ENCODE measurements at places on chromosomes 7 and 10.

DNA sequence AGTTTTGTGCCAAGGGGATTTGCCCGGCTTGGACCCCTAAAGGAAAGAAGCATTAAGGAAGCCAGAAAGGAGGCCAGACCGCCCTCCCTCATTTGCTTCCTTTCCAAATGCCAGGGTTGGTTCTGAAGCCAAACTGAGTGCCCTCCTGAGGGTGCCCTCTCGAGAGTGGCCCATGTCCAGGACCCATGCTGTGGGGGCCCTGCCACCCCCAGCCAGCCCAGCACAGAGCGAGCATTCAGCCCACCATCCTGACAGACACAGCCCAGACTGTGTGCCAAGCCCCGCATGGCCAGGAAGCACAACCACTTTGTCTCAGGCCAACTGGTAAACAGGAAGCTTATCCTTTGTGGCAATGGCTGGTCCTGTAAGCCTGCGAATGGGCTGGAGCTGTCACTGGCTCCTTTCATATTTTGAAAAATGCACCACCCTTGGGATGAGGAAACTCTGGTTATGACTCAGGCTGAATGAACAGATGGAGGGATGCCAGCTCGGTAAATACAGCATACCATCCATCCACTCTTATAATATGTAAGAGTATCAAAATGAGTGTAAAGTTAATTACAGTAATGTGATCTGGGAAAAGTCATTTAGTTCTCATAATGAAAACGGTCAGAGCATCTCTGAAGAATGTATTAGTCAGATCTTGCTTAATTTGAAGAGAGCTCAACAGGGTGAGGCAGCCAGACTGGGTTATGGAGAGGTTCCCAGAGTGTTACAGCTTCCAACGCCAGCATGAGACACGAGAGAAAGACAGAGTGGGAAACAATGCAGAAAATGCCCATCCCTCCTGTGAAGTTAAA, 65.0 kb downstream of the STK17A start:
- DNase-seq = no peak

GRCh38 chr10:99872367-99873162, 90.1 kb downstream of the ABCC2 start:
- DNase-seq = no peak

DNA sequence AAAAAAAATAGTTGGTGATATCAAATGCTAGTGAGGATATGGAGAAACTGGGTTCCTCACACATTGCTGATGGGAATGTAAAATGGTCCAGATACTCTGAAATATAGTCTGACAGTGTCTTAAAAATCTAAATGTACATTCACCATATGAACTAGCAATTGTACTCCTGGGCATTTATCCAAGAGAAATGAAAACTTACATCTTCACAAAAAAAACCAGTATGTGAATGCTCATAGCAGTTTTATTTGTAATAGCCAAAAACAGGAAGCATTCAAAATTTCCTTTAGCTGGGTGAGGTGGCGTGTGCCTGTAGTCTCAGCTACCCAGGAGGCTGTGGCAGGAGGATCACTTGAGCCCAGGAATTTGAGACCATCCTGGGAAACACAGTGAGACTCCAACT, 2.1 kb upstream of the SSC4D start:
- DNase-seq = no peak

DNA sequence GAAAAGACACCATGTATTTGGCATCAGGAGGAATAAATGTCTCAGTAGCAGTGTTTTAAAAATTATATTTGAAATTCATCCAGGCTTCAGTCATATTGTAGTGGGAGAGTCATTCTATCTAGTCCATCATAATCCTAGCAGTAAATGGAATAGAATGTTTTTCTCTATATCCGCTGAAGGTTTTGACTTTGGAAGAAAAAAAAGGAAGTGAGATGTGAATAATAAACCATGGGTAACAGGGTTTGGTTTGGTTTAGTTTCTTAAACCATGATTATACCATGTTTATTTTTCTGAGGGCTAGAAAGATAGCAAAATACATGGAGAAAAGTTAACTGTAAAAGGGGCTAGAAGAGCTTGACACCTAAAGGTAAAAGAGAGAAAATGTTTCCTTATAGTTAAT, 16.4 kb upstream of the BPGM start:
- DNase-seq = no peak

GRCh38 chr7:118219157-118219512, 5.4 kb upstream of the ANKRD7 start:
- no peak for DNase-seq

GRCh38 chr10:72976886-72977285, 22.3 kb upstream of the PLA2G12B start:
- DNase-seq = no peak

Measured in nephron progenitor cell (in vitro differentiated cells).